Left colon (tissue), 2 donors: ENCODE measurements at places on chromosomes 1 and 21. TPM values are rescaled to one million over a fixed set of nuclear protein-coding genes. Genes with fewer than 3 reads are reported as not detected.
A peak's percentile ranks its signal among the peaks of the same experiment; 100 is the strongest.

GRCh38 chr1:160522622-160523345, at the start of gene SLAMF6:
Gene SLAMF6 (minus strand): TSS chr1:160523255. CDS start chr1:160523192, 63 bp downstream.
- peak; percentile 45 for DNase-seq

AGT gene
- 2.1 TPM for total RNA-seq

- DNase-seq, result no peak
These were observed 9.5 kb downstream of the LRRN2 start for GRCh38 chr1:204676043-204676442.

DNA sequence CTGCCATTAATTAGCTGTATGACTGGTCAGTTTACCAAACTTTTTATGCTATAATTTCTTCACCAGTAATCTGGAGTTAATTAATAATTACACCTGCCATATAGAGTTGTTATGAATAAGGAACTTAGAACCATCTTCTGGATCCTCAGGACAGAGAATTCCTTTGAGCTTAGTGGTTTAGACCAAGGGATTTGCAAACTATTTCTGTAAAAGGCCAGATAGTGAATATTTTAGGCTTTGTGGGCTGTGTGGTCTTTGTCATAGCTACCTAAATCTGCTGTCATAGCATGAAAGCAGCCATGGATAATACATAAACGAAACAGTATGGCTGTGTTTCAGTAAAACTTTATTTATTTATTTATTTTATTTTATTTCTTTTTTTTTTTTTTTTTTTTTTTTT, 9.0 kb downstream of the TIMM17A start:
- no peak for DNase-seq

DNA sequence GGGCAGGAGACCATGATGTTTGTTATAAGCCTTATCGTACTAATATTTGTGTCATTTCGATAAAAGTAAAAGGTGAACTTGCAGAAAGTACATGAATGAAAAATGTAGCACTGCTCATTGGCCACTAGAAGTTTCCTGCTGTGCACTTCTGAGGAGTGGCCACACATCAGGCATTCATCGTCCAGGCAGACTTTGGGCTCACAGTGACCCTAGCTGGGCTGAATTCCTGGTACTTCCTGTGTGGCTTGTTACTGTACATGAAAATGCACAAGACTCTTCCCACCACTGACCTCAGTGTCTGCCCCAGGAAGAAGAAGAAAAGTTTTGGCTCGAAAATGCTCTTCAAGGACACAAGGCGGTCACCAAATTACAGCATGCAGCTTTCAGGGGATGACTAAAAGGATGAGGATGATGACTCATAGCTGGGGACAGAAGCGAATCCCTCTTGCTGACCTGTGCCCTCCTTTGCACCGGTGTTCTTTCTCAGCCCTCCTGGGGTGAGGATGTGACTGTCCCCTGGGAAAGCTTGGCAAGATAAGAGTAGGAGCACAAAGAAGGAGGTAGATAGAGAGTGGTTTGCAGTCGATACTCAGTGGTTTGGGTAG, 252.4 kb upstream of the KAZN start:
- DNase-seq, result no peak

DNA sequence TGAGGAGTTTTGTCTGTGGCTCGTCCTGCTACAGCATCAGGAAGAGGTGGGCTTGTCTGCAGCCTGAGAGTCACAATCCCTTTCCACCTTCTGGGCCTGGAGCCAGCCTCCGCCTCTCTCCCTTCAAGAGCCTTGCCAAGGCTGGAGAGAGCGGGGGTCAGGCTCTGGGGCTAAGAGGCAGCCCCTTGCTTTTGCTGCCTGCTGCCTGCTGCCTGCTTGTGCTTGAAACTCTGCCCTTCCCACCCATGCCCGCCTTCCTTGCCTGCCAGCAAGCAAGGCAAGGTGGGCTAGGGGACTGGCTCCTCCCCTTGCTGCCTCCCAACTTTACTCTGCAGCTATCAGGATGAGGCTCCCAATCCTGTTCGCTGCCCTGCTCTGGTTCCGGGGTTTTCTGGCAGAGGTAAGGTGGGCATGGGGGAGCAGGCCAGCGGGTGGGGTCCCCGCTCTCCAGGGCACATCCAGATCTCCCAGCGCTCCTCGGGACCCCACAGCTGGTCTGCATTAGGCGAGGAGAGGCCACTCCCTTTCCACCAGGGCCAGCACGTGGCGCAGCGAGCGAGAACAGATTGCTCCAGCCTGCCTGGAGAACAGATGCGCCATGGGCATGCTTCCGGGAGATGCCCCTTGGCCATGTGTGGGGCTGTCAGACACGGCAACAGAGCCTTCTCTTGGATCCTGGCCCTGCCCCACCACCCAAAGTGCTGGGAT, 7.5 kb upstream of the PTPN7 start:
- DNase-seq, result no peak

GRCh38 chr1:41914516-41914915, 4.2 kb downstream of the HIVEP3 start:
- DNase-seq, result no peak

GRCh38 chr21:15031790-15032357, 32.9 kb downstream of the NRIP1 start:
- no peak for DNase-seq

CFHR4 gene
- total RNA-seq, result not detected

- no peak for DNase-seq
These were observed 113.3 kb downstream of the TNR start for GRCh38 chr1:175630076-175630475.

GRCh38 chr1:222054416-222054815, 312.5 kb upstream of the DUSP10 start:
- DNase-seq, result no peak

DNA sequence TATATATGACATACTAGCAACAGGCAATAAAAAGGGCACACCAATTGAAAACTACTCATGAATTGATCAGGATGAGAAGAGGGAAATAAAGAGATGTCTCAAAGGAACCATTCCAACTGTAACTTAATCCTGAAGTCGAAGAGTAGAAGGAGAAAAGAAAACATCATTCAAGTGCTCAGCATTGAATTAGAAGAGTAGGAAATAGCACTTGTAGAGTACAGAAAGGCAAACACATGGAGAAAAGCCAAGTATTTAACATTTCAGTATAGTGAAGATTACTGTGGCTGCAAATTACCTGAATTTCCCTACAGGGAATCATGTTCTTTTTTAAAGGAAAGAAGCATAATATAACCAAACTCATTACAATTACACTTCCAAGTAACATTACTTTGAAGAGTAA, 205.0 kb downstream of the KCTD3 start:
- no peak for DNase-seq

AQP10 gene
- total RNA-seq, result not detected
